Bronchial epithelial cell (primary cell): ENCODE measurements at places on chromosomes 7 and 10. TPM values are rescaled to one million over a fixed set of nuclear protein-coding genes. Genes with fewer than 3 reads are reported as not detected.

SAP25 gene
- not detected in 2 replicates for total RNA-seq

GRCh38 chr10:99709480-99710229 is 22.3 kb downstream of the COX15 start:
- peak; percentile 47 for DNase-seq

GRCh38 chr10:16592378-16592777 is 70.7 kb upstream of the C1QL3 start:
- DNase-seq: no peak

ZNF487 gene
- total RNA-seq: 2.1 and 3.2 TPM in 2 replicates

SOSTDC1 gene
- total RNA-seq: not detected in 2 replicates

DNA sequence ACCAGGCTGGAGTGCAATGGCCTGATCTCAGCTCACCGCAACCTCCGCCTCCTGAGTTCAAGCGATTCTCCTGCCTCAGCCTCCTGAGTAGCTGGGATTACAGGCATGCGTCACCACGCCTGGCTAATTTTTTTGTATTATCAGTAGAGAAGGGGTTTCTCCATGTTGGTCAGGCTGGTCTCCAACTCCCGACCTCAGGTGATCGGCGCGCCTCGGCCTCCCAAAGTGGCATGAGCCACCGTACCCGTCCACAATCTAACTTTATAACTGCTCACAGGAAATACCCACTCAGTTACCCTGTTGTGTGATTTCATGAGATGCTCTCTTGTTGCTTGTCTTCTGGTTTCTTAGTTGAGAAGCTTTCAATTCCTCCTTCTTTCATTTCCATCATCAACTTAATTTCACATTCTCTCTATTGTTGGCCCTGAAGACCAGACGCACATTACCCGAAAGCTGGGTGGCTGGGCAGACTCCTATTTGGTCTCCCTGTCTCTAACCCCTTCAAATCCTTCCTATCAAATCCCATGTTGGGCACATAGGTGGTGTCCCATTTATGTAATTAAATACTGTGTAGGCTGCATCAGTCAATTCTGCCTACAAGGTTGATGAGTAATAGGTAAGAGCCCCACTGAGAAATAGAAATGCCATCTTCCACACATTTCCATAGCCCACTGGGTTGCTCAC is 1.1 kb upstream of the GSTO2 start:
- peak; percentile 28 for DNase-seq

ARMC3 gene
- total RNA-seq: under 0.01 TPM in 1 of 2 replicates, not detected in the other

GRCh38 chr10:80518807-80519360 is 18.8 kb upstream of the SH2D4B start:
- DNase-seq: no peak

GRCh38 chr7:157037028-157037427 is 26.6 kb upstream of the MNX1 start:
- DNase-seq: no peak

PRLHR gene
- total RNA-seq: not detected in 2 replicates

GRCh38 chr10:3480281-3480989 is 304.6 kb downstream of the KLF6 start:
- DNase-seq: no peak

- no peak for DNase-seq
Measured at GRCh38 chr10:105986486-105986885, 1178.0 kb downstream of the SORCS1 start.

- DNase-seq: peak; percentile 21
Measured at GRCh38 chr10:95655571-95656290, 780 bp downstream of the ALDH18A1 start.

AOAH gene
- total RNA-seq: not detected in 2 replicates

GRCh38 chr7:157650801-157651200 is 314.0 kb downstream of the DNAJB6 start:
- no peak for DNase-seq

DNA sequence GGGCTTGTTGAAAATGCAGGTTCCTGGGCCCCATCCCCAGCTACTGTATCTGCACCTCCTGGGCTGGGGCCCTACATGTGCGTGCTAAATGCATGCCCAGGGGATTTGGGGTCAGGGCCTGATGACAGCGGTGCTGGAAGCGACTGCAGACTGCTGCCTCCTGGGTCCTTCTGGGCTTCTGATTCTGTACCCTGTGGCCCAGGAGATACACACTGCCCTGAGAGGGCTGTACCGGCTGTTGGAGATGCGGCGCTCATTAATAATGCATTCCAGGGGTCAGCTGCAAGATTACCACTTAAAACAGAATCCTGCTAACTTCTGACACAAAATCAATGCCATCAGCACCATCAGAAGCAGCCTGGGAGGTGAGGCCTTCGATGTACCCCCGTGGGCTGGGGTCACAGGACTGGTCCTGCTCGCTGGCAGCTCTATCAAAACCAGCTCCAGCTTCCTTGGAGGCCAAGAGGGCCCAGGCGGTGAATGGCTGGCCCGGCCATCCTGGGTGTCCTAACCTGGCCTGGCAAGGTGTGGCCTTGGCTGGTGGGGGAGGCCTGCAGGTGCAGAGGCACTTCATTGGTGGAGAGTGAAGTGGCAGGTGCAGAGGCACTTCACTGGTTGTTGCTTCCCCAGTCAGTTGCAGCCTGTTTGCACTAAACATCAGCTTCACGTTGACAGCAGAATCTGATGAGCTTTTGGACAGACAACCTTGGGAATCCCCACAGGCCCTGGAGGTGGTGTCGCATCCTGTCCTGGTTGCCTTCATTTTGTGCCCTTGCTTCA is 79.2 kb downstream of the GLRX3 start:
- DNase-seq: no peak

- DNase-seq: no peak
Measured at GRCh38 chr7:137578541-137578940, 235.0 kb upstream of the PTN start.

CFAP58 gene
- total RNA-seq: 0.53 and 1.2 TPM in 2 replicates

CACNB2 gene
- total RNA-seq: 0.13 TPM in 1 of 2 replicates, not detected in the other

DNA sequence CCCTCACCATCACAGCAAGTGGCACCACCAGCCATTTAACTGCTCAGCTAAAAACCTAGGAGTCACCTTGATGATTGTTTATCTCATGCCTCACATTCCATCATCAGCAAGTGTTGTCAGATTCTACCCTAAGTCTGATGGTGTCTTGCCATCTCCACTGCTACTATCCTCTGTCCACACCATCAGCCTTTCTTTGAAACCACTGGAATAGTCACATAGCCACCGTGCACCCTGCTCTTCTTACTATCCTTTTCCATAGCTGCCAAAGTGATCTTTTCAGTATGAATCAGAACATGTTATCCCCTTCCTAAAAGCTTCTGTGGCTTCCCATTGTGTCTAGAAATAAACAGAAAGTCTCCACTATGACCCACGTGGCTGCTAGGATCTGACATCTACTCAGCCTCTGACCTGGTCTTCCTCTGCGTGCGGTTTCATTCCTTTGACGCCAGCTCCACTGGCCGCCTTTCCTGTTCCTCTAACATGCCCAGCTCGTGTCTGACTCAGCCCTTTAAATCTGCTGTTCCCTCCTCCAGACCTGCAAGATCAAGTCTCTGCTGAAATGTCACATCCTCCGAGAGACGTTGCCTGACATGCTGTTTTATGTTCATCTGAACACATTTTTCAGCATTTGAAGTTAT is 16.5 kb upstream of the CHN2 start:
- peak; percentile 40 for DNase-seq

RNF32 gene
- 1.3 and 1.8 TPM in 2 replicates for total RNA-seq

DNA sequence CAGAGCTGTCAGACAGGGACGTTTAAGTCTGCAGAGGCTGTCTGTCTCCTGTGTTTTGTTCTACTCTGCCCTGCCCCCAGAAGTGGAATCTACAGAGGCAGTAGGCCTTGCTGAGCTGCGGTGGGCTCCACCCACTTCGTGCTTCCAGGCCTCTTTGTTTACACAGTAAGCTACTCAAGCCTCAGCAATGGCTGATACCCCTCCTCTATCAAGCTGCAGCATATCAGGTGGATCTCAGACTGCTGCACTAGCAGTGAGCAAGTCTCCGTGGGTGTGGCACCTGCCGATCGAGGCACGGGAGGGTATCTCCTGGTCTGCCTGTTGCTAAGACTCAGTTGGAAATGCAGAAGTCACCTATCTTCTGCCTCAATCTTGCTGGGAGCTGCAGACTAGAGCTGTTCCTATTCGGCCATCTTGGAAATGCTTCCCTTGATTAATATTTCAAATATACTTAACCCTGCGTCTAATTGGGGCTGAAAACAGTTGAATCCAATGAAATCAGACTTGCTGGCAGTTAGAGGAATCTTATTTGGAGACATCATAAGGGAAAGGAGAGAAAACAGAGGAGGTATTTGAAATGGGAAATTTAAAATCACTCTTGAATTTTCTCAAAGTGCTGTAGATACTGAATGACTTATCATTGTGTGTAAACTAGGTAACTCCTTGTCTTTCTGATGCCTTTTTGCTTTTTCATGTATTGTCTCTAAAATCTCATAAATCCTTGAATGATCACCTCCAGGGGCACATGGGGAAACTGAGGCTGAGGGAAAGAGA is 13.8 kb upstream of the CYP3A5 start:
- DNase-seq: peak; percentile 53

BAG3 gene
- 6.4 and 7.1 TPM in 2 replicates for total RNA-seq

GLRX3 gene
- 171 and 200 TPM in 2 replicates for total RNA-seq

IFIT1 gene
- total RNA-seq: 0.26 TPM in 2 replicates

GRCh38 chr7:153628406-153628805 is 423.8 kb upstream of the DPP6 start:
- no peak for DNase-seq

TLX1 gene
- not detected in 2 replicates for total RNA-seq

DNA sequence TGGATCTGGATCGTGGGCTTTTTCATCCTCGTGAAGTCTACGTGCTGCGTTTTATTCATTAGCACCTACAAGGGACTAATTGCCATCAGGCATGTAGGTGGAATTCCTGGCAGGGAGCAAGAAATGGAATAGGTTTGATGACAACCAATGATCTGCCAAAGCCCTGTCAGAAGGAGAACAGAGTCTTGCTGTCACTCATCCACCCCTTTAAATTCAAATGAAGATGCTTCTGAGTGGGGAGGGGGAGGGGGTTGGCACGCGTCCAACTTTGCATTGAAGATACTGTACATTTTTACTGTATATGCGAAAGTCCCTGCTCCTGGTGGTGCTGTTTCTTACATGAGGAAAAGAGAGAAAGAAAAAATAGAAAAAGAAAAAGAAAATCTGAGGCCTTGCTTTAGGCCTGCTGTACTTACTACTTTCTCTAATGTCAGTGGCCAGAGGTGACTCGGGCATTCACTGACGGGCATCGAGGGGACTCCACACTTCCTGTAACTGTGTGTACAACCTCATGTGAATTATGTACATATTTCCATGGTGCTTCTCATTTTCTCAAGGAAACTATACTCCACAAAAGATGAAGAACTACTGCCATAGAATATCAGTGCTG is 569.1 kb downstream of the INHBA start:
- DNase-seq: no peak

DNA sequence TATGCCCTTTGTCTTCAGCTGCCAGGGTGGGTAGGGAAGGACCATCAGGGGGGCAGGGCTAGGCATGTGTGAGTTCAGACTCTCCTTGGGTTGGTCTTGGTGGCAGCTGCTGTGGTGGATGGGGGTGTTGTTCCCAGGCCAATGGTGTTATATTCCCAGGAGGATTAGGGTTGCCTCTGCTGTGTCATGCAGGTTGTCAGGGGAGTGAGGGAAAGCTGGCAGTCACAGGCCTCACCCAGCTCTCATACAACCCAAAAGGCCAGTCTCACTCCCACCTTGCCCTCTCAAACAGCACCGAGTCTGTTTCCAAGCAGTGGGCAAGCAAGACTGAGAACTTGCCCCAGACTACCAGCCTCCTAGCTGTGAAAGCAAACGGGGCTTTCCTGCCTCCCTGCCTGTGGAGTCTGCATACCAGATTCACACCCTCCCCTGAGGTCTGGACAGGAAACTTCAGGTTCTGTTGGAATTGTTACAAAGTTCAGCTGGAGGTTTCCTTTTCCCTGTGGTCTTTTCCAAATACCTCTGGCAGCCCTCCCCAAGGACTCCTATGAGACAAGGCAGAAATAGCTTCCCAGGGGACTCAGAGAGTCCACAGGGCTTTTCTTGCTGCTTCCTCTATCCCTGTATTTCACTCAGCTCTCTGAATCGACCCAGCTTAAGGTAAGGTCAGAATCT is 1.4 kb downstream of the HYAL4 start:
- DNase-seq: peak; percentile 69

- peak; percentile 1 for DNase-seq
Measured at GRCh38 chr10:80855348-80855971, 317.8 kb downstream of the SH2D4B start.

MMS19 gene
- 23.2 and 38.2 TPM in 2 replicates for total RNA-seq

DNA sequence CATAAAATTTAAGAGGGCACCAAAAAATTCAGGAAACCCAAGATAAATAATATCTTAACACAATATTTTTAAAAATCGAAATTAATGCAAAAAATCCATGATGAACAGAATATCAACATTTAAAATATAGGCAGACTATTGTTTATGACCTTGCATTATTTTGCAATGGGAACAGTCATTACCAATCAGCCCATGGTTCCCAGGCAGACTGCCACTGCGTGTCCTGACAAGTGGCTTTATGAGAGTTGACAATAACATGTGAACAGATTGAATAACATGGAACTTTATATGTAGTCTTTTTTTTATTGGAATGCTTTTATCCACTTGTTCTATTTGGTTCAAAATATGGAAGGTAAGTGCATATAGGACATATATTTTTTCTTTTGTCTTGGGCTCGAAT is 3.1 kb upstream of the AVPI1 start:
- peak; percentile 94 for DNase-seq

MRPL43 gene
- total RNA-seq: 47.7 and 73.5 TPM in 2 replicates

DNA sequence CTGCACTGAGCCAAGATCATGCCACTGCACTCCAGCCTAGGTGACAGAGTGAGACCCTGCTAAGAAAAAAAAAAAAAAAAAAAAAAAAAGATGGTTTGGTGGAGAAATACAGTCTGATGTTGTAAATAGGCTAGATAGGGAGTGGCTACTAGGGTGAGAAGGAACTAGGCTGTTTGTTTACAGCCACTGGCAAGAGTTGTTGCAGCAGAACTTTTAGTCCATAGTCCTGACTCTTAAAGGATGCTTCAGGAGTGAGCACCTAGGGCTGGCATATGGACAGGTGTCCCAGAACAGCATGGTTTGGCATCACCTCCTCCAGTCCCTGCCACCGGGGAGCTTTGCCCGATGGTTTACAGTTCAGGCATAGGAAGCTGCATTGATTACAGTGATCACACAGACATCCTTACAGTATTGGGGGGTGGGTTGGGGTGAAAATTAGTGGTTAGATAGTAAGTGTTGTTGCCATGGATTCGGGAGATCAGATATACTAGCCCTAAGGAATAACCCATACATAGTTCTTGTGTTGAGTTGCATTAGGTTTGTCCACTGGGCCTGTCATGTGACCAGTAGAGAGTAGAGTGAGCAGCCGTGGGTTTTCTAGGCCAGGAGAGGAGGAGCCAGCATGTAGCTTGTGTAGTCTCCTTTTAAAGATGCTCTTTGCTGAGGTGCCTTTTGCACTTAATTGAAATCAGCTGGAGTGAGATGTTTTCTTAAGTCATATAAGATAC is 35.9 kb downstream of the ZRANB1 start:
- DNase-seq: no peak

DNA sequence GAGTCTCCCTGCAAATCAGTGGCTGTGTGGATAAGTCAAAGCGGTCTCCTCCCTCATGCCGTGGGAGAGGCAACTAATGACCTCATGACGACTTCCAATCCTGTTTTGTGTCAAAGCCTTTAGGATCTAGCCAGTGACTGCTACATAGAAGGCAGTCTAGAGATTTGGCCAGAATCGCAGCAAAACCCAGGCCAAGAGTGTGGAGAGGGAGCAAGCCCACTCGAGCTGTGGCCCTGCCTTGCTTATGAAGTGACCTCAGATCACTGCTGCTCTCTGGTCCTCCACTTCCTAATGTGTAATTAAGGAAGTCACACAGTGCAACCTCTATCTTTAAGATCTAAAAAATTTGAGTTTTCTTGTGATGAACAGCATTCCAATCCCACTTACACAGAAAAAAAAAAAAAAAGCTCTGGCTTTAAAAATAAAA is 296.7 kb upstream of the KLF6 start:
- no peak for DNase-seq

- peak; percentile 90 for DNase-seq
Measured at GRCh38 chr10:117413928-117414618, 38.8 kb upstream of the PDZD8 start.

SPDYE6 gene
- total RNA-seq: under 0.01 TPM in 1 of 2 replicates, not detected in the other
